Hypothalamus (tissue), 51 donors: ENCODE measurements at places on chromosomes 12 and 14.

- no peak for DNase-seq
These were observed 217.1 kb downstream of the AKAP6 start for GRCh38 chr14:32546246-32546645.

DNA sequence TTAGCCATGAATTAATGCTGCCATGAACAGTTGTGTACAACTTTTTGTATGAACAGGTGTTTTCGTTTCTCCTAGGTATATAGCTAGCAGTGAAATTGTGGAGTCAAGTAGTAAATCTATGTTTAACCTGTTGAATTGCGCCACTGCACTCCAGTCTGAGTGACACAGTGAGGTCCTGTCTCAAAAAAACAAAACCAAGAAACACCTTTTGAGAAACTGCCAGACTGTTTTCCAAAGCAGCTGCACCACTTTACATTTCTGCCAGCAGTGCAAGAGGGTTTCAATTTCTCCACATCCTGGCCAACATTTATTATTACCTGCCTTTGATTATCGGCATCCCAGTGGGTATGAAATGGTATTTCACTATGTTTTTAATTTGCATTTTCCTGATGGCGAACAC, 3.3 kb upstream of the PLEKHG3 start:
- DNase-seq, result no peak

DNA sequence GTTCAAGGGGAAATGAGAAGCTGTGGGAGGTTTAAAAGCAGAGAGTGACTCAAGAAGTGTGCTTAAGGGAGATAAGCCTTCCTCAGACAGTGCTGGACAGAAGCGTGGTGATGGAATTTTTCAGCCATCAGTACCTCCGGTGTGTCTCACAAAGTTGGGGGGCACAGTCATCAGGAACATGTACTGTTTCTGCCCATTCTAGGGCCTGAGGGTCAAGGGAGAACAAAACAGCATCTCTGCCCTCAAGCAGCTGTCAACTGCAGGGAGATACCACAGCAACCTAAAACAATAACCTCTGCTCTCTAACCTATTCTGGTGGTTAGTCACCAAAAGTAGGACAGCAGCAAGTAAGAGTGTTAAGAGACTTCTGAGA, 2.0 kb upstream of the STON2 start:
- DNase-seq, result no peak

DNA sequence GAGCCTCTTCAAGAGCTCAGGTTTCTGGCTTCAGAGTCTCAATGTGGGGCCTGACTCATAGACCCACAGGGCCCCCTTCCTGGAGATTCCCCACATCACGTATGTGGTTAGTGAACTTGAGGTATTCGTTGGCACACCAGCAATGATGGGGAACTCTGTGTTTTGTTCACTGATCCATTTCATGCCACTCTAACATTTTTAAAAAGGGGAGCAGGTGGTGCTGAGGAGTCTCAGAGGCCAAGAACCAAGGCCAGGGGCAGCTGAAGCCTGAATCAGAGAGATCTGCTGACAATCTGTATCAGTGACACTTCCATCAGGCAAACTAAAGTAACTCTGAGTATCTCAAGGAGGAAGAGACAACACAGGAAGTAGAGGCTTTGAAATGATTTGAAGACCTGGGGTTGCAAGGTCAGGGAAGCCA, 323.4 kb downstream of the VRK1 start:
- DNase-seq, result no peak

- DNase-seq, result peak; percentile 53
These were observed 43.3 kb downstream of the EFCAB11 start for GRCh38 chr14:89911010-89911919.
